ENCODE measurements at places on chromosomes 7 and 10. TPM values are rescaled to one million over a fixed set of nuclear protein-coding genes. Genes with fewer than 3 reads are reported as not detected.
A peak's percentile ranks its signal among the peaks of the same experiment; 100 is the strongest.

CPA2 gene
- total RNA-seq, result not detected

WEE2 gene
- total RNA-seq, result not detected

SEMA4G gene
- total RNA-seq, result 1.1 TPM

LIPN gene
- 1.4 TPM for total RNA-seq

FBXL13 gene
- 3.3 TPM for total RNA-seq

- H3K27ac ChIP-seq, result no peak overlapping the region
- H3K4me3 ChIP-seq, result no peak overlapping the region
- H3K27me3 ChIP-seq, result no peaks in the 10 kb centered on the region
- no peaks in the 10 kb centered on the region for H3K4me1 ChIP-seq
- peak; percentile 40 for DNase-seq
Observed at GRCh38 chr7:155893176-155893575, 80.9 kb upstream of the SHH start.

DNA sequence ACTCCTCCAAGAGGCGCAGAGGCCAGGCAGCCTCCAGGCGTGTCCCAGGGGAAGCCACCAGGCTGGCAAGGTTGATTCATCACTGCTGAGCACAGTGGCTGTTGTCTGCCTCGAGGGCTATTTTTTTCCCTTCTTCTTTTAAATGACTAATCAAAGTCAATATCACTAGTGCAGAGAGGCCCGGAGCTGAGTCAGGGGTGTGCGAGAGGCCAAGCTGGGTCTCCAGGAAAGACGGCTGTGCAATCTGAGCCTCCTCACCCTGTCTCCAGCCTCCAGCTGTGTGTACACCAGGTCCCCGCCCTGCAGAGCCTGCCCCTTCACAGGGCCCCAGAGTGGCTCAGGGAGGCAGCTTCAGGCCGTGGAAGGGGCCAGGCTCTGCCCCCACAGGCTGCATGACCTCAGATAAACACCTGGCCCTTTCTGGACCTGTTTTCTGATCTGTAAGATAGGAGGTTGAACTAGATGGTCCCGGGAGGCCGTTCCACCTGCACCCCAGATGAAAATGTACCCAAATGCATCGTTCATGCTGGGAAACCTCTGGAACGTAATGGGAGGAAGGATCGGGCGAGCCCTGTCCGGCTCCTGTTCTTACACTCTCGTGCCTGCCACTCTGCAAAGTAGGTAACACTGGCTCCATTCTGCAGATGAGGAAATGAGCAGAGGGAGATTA, 3.7 kb downstream of the STX1A start:
- no peaks in the 10 kb centered on the region for H3K27me3 ChIP-seq
- peaks cover 45% of the 10 kb centered on the region for H3K4me1 ChIP-seq
- DNase-seq, result no peak
- peak overlapping the region; percentile 70 for H3K27ac ChIP-seq

- no peak overlapping the region for H3K27ac ChIP-seq
- peaks cover 17% of the 10 kb centered on the region for H3K4me1 ChIP-seq
- H3K36me3 ChIP-seq, result no peaks in the 10 kb centered on the region
- H3K27me3 ChIP-seq, result peaks cover 22% of the 10 kb centered on the region
- DNase-seq, result no peak
Observed at GRCh38 chr10:127198721-127199120, 2.3 kb upstream of the INSYN2A start.

- no peak overlapping the region for H3K4me3 ChIP-seq
- peaks cover 14% of the 10 kb centered on the region for H3K27me3 ChIP-seq
- H3K27ac ChIP-seq, result no peak overlapping the region
- no peaks in the 10 kb centered on the region for H3K4me1 ChIP-seq
- peak; percentile 64 for DNase-seq
- no peaks in the 10 kb centered on the region for H3K36me3 ChIP-seq
Observed at GRCh38 chr7:44291066-44291732, 34.2 kb downstream of the CAMK2B start.

DNA sequence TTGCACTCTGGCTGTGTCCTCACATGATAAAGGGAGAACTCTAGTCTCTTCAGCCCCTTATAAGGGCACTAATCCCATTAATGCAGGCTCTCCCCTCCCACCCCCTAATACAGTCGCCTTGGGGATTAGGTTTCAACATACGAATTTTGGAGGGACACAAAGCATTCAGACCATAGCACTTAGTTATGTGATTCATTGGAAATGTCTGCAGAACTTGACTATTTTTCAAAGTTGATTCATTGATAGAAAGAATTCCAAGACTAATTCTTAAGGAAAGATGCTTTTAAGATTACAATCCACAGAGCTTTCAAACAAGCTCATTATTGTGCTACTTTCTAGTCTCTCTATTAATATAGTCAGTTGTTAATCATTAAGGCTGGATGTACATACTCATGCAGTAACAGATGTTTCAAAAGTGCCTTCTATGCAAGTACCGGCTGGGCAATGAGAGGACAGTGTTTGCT, 85.3 kb upstream of the RPA3 start:
- H3K4me3 ChIP-seq, result no peak overlapping the region
- no peak for DNase-seq
- H3K36me3 ChIP-seq, result no peaks in the 10 kb centered on the region
- H3K27ac ChIP-seq, result no peak overlapping the region
- H3K27me3 ChIP-seq, result no peaks in the 10 kb centered on the region
- no peaks in the 10 kb centered on the region for H3K4me1 ChIP-seq

GRCh38 chr10:96858706-96859050, 26.6 kb downstream of the LCOR start:
- H3K27ac ChIP-seq, result no peak overlapping the region
- no peak overlapping the region for H3K4me3 ChIP-seq
- no peak for DNase-seq
- H3K36me3 ChIP-seq, result no peaks in the 10 kb centered on the region
- H3K4me1 ChIP-seq, result no peaks in the 10 kb centered on the region

DNA sequence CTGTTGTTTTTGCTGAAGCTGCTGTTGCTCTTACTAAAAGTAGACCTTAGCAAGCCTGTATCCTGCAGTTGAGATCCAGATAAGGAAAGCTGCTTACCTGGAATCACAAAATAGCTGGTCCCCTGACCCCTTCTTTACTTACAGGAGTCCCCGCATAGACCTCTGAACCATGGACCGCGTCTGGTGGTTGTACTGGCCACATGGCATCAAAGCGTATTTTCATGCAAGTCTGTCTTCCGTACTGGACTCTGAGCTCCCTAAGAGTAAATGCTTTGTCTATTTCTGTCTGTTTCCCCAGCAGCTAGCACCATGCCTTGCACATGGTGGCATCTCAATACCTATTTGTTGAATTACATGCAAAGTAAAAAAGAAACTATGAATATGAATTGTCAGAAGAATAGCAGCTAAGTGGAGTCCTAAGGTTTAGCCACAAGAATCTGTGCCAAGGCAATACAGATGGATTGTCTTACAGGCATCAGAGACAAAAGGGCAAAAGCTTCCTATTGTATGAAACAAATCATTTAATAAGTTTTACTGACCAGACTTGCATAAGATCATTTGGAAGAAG, 159.2 kb downstream of the PAXIP1 start:
- H3K4me1 ChIP-seq, result peaks cover 19% of the 10 kb centered on the region
- H3K27ac ChIP-seq, result no peak overlapping the region
- no peak overlapping the region for H3K4me3 ChIP-seq
- no peak for DNase-seq
- no peaks in the 10 kb centered on the region for H3K27me3 ChIP-seq
- no peaks in the 10 kb centered on the region for H3K36me3 ChIP-seq

DNA sequence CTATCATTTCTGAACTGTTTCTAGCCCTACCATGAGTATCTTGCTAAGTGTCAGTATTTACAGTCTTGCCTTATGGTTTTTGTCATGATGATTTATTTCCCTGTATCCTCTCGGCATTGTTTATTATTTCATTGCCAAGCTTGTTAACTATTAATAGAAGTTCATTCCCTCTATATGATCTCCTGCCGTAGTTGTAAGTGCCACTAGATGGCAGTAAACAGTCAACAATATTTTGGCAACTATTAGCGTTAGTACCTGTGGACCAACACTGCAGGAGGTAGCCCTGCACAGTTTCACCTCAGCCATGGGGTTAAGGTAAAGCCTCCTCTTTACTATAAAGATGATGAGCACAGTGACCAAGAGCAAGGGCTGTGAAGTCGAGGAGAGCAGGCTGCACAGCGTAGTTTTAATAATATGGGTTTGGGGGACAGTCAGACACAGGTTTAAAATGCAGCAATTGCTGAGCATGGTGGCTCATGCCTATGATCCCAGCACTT, 26.1 kb upstream of the CCNJ start:
- no peak overlapping the region for H3K27ac ChIP-seq
- H3K36me3 ChIP-seq, result no peaks in the 10 kb centered on the region
- H3K4me1 ChIP-seq, result peaks cover 6% of the 10 kb centered on the region
- no peak for DNase-seq
- H3K4me3 ChIP-seq, result no peak overlapping the region

GRCh38 chr10:75663947-75664664, 232.7 kb downstream of the LRMDA start:
- no peak overlapping the region for H3K4me3 ChIP-seq
- no peaks in the 10 kb centered on the region for H3K36me3 ChIP-seq
- peaks cover 36% of the 10 kb centered on the region for H3K4me1 ChIP-seq
- no peaks in the 10 kb centered on the region for H3K27me3 ChIP-seq

DNA sequence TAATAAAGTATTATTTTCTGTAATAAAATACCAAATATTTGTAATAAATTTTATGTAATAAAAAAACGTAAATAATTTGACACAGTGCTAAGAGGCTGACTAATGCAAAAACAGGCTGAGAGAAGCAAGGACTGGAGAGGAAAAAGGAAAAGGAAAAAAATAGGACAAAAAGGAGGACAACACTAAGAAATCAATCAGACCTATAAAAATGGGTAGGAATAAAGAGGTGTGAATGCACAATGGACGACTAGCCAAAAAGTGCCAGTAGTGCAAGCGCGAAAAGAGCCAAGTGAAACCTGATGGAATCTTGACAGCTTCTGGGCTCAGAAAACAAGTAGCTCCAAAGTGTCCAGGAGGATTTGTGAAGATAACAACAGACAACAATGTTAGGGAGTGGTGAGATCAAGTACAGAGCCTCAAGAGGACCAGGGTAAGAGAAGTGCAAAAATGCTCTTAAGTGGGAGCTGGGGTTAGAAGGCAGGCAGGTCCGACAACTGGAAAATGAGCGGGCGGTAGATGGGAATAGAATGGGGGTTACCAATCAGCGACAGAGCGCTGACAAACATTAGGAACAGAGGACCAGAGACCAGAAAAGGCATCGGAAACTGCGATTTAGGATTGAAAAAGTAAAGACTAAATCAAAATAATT, 1.2 kb downstream of the BRAF start:
- H3K27me3 ChIP-seq, result no peaks in the 10 kb centered on the region
- peak overlapping the region; percentile 91 for H3K4me3 ChIP-seq
- H3K4me1 ChIP-seq, result peaks cover 42% of the 10 kb centered on the region

Data from sigmoid colon (tissue), 7 donors.